ENCODE measurements at places on chromosomes 4 and X.

- DNase-seq = no peak
These were observed 222.4 kb downstream of the CCSER1 start for GRCh38 chr4:90349636-90350035.

DNA sequence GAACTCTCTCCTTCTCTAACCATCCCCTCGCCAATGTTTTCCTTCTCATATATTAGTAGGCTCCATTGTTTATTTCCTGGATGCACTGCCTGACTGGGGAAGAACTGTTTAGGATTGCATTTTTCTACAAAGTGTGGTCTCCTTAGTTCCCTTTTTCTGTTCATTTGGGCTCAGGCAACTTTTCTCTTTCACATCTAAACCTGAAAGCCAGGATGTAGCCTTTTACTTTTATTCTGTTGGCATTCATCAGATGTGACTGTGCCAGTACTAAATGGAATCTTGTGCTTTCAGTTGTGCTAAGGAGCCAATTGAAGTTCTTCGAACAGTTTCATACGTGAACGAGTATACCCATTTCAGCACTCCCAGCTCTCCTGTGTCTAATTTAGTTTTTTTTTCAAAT lies 59.8 kb downstream of the DDIT4L start:
- no peak for DNase-seq

GRCh38 chr4:28009541-28009940 lies 1148.9 kb downstream of the STIM2 start:
- DNase-seq = no peak

- no peak for DNase-seq
These were observed 47.2 kb upstream of the RBMXL3 start for GRCh38 chrX:115142057-115142456.

Data from T-helper 1 cell (primary cell).